ENCODE measurements at places on chromosomes 2 and 18. TPM values are rescaled to one million over a fixed set of nuclear protein-coding genes. Genes with fewer than 3 reads are reported as not detected.

DNA sequence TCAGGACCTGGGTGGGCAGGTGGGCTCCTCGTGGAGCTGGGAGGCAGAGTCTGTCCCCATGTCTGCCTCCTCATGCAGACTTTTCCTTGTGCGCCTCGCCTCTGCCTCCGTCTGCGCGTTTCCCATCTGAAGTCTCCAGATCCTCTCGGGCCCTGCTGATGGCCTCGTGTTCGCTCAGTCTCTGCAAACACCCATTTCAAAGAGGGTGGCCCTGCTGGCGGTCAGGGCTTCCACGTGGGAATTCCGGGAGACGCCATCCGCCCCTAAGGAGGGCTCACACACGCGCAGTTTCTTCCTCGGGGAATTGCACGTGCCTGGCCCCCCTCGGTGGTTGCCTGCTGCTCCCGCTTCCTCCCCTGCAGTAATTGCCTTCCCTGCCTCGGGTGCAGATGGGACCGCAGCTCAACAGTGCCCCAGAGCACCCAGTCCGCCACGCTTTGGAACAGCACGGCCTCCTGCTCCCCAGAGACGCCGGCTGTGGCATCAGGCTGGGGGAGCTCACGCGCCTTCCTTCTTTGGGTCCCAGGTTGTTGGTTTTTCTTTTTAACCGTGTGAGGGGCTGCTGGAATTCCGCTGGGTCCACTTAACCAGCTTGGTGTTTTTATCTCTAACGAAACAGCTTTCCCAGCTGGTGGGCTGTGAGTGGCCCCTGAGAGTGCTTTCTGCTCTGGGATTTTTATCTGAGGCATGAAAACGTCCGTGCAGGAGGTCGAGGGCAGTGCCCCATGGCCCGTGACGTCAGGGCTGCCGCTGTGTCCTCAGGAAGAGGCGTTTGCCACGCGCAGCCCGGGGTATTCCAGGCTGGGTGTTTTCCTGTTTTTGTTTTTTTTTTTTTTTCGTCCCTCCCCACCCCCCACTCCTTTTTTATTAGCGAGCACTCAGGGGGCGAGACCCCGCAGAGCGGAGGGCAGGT lies 16.1 kb downstream of the NFATC1 start:
- H3K4me1 ChIP-seq, result peaks cover 14% of the 10 kb centered on the region
- no peaks in the 10 kb centered on the region for H3K27me3 ChIP-seq
- H3K36me3 ChIP-seq, result peaks cover 60% of the 10 kb centered on the region
- no peak for ATAC-seq
- no peak overlapping the region for H3K4me3 ChIP-seq
- H3K27ac ChIP-seq, result no peak overlapping the region

The PLCD4 gene
- total RNA-seq, result 4.4 TPM

The C2orf66 gene
- not detected for total RNA-seq

DNA sequence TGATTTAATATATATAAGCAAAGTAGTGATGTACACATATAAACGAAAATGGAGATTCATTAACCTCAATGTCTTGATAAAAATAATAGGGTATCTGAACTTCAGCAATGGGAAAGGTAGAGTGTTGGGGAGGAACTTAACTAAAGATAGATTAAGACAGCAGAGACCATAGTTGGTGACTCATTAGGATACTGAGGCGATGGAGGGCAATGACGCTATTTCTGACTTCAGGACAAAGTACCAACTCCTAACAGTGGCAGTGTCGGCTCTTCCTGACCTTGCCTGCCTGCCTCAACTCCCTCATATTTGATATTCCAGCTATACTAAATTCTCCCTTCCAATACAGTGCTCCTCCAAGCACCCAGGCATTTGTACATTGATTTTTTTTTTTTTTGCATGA lies 98.6 kb downstream of the CDH2 start:
- no peak for ATAC-seq
- H3K36me3 ChIP-seq, result no peaks in the 10 kb centered on the region
- H3K4me1 ChIP-seq, result no peaks in the 10 kb centered on the region
- no peaks in the 10 kb centered on the region for H3K27me3 ChIP-seq

DNA sequence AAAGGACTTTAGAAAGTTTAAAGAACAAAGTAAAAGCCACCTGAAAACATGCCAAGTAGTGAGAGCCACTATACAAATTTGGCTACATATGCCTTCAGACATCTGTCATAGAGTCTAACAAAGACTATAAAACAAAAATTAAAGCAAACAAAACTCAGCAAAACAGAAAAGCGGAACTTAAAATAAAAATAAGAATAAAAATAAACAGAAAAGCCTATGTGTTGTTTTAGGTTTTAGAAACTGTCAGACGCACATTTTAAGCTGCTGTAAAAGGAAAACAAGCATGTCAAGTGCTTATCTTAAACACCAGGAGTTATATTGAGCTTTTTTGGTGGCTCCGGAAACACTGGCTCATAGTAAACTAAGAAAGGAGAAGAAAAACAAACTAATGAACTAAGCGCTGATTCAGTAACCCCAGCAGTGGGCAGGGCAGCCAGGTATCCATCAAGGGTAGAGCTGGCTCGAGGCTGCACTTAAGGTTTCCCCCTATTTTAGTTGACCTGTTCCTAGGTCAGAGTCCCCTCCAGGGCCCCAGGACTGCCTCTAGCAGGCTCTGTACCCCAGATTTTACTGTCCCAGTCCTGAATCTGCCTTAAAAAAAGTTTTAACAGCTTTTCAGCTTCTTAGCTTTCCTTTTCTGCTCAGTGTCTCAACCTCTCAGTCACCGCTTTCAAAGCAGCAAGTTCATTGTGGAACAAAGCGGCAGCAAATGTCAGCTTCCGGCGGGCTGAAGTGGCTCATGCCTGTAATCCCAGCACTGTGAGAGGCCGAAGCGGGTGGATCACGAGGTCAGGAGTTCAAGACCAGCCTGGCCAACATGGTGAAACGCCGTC lies 15.4 kb upstream of the RMC1 start:
- H3K4me1 ChIP-seq, result peaks cover 22% of the 10 kb centered on the region
- peak overlapping the region; percentile 73 for H3K27ac ChIP-seq
- peak; percentile 34 for ATAC-seq
- H3K36me3 ChIP-seq, result peaks cover 8% of the 10 kb centered on the region
- H3K4me3 ChIP-seq, result peak overlapping the region; percentile 33

DNA sequence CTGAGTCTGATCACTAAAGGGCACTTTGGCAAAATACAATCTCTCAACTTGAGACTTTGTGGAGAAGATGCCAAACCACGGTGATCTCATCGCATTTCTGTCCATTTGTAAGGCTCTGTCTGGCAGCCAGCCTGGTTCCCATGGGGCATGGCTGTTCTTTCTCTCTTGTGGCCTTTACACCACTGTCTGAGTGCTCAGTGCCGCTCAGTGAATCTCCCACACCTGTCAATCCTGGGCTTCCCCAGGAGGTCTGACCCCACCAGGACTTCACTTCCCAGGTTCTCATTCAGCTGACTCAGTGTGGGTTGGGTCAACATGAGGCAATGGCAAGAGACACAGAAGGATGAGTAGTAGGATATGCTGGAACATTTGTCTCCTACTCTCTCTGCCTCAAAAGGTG lies 96.8 kb upstream of the TRIB2 start:
- ATAC-seq, result no peak
- H3K27ac ChIP-seq, result no peak overlapping the region
- peaks cover 7% of the 10 kb centered on the region for H3K4me1 ChIP-seq
- H3K27me3 ChIP-seq, result no peaks in the 10 kb centered on the region
- no peaks in the 10 kb centered on the region for H3K36me3 ChIP-seq
- no peak overlapping the region for H3K4me3 ChIP-seq

DNA sequence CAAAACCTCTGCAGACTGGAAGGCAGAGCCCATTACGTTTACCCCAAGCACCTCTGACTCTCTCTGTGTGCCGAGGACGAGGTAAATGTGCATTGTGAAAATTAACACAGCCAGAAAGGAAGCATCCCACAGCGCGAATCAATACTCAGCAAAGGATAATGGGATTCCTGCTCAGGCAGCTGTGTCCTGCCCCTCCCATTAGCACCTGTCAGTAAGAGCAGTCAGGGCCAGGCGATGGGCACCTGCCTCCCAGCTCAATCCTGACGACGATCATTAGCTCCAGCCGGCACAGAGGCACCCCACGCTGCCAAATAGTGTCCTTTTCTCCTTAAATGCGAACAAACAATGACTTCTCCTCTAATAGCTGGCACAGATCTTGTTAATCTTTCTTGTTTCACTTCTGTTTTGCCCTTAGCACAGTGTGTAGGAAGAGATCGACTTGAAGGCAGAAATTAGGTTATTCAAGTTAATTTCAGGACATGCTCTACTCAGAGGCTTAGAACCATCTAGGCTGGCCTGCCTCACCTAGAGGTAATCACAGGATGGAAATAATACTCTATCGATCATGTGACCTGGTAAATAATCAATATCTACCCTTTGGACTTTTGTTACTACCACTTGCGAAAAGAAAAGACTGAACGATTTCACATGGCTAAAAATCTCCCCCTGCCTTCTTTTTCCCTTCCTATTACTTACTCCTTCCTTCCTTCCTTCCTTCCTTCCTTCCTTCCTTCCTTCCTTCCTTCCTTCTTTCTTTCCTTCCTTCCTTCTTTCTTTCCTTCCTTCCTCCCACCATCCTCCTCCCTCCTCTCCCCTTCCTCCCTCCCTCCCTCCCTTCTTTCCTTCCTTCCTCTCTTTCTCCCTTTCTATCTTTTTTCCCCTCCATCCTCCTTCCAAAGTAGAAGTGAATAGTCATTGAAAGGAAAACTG lies 487.9 kb upstream of the ID2 start:
- ATAC-seq, result no peak
- H3K36me3 ChIP-seq, result no peaks in the 10 kb centered on the region
- no peaks in the 10 kb centered on the region for H3K4me1 ChIP-seq
- no peak overlapping the region for H3K4me3 ChIP-seq
- H3K27me3 ChIP-seq, result no peaks in the 10 kb centered on the region

DNA sequence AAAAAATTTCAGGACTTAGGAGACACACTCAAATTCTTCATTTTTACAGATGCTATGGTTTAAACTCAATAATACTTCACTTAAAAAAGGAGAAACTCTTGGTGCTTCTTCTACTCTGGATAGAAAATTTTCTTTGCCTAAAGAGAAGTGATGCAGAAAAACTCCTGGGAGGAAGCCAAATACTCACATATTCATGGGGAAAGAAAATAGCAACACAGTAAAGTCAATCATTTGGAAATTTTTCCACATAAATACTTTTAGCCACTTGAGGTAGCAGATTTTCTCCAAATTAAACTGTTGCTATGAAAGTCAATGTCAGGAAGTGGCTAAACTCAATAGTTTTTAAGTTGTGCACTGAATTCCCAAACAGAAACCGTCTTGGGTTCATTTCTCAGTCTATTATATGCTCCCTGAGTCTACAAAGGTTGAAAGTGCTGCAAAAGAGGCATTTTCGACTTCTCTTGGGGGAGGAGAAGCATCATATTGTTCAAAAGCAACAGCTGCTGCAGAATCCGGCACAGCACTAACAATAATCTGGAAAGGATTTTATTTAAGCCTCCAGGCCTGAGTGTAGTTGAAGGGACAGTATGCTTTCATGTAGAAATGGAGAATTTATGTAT lies 81.1 kb downstream of the UPP2 start:
- no peak overlapping the region for H3K27ac ChIP-seq
- H3K27me3 ChIP-seq, result no peaks in the 10 kb centered on the region
- ATAC-seq, result no peak
- no peaks in the 10 kb centered on the region for H3K36me3 ChIP-seq

The SLC23A3 gene
- 0.23 TPM for total RNA-seq

The CUL3 gene
- total RNA-seq, result 68.5 TPM

DNA sequence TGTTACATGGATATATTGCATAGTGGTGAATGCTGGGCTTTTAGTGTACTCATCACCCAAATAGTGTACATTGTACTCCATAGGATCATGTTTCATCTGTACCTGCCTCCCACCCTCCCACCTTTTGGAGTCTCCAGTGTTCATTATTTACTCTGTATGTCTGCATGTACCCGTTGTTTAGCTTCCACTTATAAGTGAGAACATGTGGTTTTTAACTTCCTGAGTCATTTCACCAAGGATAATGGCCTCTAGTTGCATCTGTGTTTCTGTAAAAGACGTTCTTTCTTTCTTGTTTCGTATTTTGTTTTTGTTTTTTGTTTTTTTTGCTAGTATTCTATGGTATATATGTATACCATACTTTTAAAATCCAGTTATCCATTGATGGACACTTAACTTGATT lies 107.5 kb downstream of the MSTN start:
- H3K27ac ChIP-seq, result no peak overlapping the region
- H3K36me3 ChIP-seq, result no peaks in the 10 kb centered on the region
- H3K27me3 ChIP-seq, result no peaks in the 10 kb centered on the region
- H3K4me1 ChIP-seq, result no peaks in the 10 kb centered on the region
- no peak for ATAC-seq
- no peak overlapping the region for H3K4me3 ChIP-seq

The CRYGD gene
- total RNA-seq, result not detected

- peaks cover 11% of the 10 kb centered on the region for H3K4me1 ChIP-seq
- no peak overlapping the region for H3K4me3 ChIP-seq
- no peaks in the 10 kb centered on the region for H3K36me3 ChIP-seq
- no peaks in the 10 kb centered on the region for H3K27me3 ChIP-seq
Measured at GRCh38 chr2:201447086-201447485, 4.2 kb downstream of the TRAK2 start.

- H3K4me3 ChIP-seq, result no peak overlapping the region
- H3K4me1 ChIP-seq, result no peaks in the 10 kb centered on the region
- no peaks in the 10 kb centered on the region for H3K36me3 ChIP-seq
Measured at GRCh38 chr2:159807183-159808031, 9.4 kb upstream of the CD302 start.

DNA sequence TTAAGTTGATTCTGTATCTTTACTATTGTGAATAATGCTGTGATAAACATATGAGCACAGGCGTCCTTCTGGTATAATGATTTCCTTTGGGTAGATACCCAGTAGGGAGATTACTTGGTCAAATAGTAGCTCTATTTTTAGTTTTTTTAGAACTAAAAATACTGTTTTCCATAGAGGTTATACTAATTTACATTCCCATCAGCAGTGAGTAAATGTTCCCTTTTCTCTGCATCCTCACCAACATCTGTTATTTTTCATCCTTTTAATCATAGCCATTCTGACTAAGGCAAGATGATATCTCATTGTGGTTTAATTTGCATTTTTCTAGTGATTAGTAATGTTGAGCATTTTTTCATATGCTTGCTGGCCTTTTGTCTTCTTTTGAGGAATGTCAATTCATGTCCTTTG lies 35.1 kb downstream of the PMS1 start:
- H3K27me3 ChIP-seq, result no peaks in the 10 kb centered on the region
- no peak overlapping the region for H3K27ac ChIP-seq
- H3K4me1 ChIP-seq, result no peaks in the 10 kb centered on the region
- no peak overlapping the region for H3K4me3 ChIP-seq
- H3K36me3 ChIP-seq, result peaks cover 36% of the 10 kb centered on the region

The MAPRE2 gene
- 35.4 TPM for total RNA-seq

The LGALSL gene
- total RNA-seq, result 12.8 TPM

Measured in gastroesophageal sphincter (tissue), 4 donors.